ENCODE measurements at places on chromosomes 1 and 21. TPM values are rescaled to one million over a fixed set of nuclear protein-coding genes. Genes with fewer than 3 reads are reported as not detected.

DNA sequence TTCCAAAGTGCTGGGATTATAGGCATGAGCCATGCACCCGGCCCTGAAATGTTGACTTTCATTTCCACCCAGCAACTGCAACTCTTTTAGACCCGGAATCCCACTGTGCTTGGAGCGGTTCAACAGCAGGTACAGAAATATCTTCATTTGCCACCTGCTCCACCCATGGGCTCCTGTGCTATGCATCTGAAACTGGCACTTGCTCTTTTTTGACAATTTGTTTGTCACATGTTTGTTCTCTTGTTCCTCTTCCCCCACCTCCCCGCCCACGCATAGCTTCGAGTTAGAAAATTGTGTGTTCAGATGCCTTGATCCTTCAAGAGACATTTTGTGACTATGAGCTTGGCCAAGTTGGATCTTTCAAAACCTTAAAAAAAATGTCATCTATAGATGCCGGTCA lies 2.4 kb upstream of the IFNLR1 start:
- DNase-seq, result no peak

- DNase-seq, result no peak
Observed at GRCh38 chr1:44624268-44624901, 49.9 kb downstream of the TMEM53 start.

GRCh38 chr1:235421751-235422150 lies 54.5 kb downstream of the TBCE start:
- no peak for DNase-seq

DNA sequence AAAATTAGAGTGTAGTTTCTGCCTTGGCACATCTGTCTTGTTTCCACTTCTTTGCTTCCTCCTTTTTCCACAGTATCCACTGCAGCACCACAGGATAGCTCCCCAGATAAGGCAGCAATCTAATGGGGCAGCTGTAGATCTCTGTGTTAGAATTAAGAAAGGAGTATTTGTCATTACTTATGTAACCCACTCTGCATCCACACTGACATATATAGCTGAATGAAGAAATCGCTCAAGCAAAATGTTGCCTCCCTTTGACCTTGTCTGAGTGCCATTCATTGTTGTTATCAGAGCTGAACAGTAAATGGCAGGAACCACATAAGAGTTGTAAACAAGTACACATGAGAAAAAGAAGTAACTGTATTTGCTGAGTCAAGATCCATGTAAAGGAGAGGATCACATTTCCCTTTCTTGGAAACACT lies 45.9 kb upstream of the DPH5 start:
- DNase-seq, result no peak

The SEC16B gene
- polyA plus RNA-seq, result 2.8 TPM

GRCh38 chr1:160743266-160743665 lies 4.2 kb downstream of the SLAMF7 start:
- DNase-seq, result no peak
